Lower lobe of right lung (tissue), 2 donors: ENCODE measurements at places on chromosomes 1 and 21. TPM values are rescaled to one million over a fixed set of nuclear protein-coding genes. Genes with fewer than 3 reads are reported as not detected.

DNA sequence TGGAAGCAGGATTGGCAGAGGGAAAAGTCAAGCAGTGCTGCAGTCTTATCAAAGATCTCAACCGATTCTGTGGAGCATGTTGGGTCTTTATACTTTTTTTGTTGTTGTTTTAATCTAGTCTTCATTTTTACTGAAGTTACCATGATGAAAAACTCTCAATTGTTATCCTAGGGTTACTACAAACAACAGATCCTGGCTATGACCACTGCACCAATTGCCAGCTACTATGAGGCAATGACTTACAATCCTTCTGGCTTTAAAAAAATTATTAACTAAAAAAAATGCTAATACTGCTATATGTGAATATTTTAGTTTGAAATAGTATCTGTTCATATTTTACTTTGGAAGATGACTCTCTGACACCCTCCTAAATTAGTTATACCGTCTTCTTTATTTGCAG, 145.9 kb downstream of the CNIH3 start:
- no peak for DNase-seq

DNA sequence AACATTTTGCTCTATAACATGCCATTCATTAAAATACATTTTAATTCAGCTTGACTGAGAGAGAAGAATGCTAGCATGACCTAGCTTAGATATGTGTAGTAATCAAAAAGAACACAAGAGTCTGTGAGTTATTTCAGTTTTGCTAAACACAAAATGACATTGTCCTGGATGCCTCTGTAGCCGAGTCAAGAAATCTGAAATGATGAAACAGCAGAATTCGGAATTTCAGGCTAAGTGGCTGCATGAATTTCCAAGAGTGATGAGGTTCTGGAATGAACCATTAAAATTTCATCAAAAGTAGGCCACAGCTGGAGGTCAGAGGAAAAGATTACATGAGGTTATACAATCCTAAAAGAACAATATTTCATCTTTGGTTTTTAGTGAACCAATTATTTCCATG, 79.1 kb upstream of the CXADR start:
- no peak for DNase-seq

GRCh38 chr1:42504535-42505128, 41.5 kb downstream of the CCDC30 start:
- no peak for DNase-seq

GRCh38 chr1:32962248-32962896, 2.2 kb downstream of the RNF19B start:
- no peak for DNase-seq

DNA sequence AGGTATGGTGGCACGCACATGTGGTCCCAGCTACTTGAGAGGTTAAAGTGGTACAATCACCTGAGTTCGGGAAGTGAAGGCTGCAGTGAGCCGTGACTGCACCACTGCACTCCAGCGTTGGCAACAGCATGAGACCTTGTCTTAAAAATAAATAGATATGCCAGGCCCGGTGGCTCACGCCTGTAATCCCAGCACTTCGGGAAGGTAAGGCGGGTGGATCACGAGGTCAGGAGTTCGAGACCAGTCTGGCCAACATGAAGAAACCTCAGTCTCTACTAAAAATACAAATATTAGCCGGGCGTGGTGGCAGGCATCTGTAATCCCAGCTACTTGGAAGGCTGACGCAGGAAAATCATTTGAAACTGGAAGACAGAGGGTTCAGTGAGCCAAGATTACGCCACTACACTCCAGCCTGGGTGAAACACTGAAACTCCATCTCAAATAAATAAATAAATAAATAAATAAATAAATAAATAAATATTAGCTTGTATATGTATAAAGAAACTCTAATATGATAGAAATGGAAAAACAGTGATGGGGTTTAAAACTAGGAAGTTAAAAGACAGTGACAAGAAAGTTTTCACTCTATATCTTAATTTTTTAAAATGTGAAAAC, 18.8 kb downstream of the GATAD2B start:
- no peak for DNase-seq

DNA sequence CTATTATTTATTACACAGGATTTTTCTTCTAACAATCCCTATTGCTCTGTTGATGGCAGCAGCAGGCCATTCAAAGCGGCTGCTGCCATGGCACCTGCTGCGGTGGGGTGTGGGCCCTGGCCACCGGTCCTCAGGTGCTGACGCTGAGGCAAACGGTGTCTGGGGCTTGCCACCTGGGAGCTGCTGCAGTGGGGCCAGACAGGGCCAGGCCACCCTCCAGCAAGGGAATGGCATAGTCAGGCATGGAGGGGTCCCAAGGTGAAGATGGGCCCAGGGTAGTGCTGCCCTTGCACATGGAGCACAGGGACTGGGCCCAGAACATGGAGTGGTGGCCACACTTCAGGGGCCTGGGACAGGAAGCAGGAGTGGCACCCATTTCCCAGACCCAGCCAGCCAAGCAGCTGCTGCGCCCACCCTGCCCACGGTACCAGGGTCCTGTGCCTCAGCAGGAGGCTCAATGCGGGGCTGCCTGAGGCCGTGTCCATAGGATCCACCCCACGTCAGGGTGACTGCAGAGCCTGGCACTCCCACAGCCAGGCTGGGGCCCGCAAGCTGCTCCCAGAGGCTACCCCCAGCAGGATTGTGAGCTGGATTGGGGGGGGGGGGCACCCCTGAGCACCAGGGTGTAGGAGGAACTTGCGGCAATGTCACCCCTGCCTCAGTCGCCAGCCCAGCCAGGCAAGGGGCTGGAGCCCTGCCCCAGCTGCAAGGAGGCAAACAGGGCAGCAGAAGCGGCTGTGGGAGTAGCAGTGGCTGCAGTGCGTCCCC, 53.9 kb upstream of the KRTAP11-1 start:
- DNase-seq = no peak

- DNase-seq = no peak
Measured at GRCh38 chr1:154593390-154593789, 14.6 kb downstream of the ADAR start.

DNA sequence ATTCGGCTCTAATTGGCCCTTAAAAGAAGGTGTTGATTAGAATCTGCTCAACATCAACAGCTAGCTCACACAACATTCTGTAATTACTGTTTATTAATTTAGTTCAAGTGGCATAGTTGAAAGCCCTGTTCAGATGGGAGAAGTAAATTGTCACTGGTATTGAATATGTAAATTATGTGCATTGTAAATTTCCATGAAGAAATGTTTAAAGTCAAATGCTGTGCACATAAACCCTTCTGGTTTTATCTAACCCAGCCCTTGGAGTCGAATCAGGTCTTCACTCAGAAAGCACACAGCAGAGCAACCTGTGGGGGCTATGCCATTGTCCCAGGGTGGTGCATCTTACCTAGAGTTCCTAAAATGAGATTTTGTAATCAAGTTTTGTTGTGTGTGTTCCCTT, 65.4 kb upstream of the LMO4 start:
- DNase-seq = no peak

DNA sequence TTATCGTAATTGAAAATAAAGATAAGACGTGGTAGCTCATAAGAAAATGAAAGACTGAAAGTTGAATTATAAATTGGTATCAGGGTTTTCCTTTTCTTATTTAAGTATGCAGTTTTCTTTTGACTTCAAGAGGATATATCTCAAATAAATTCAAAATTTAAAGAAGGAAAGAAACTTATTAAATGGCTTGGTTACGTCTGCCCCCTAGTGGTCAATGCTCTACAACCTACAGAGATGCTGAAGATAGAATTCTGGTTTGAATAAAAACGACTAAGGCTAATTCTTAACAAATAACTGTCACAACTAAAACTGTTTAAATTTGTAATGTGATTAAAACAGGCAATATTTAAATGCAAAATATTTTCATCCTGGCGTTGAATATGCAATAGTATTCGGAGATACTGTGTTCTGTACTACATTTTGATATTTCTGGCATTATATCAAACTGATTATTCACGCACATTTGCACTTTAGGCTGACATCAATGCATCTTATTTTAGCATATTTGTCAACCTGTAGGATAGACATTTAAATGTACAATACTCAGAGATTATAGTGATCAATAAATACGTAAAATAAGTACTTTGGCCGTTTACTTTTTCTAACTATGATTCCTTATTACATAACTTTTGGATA, 26.8 kb downstream of the IFI44 start:
- DNase-seq = no peak

GRCh38 chr1:54413732-54414131, 7.5 kb upstream of the SSBP3 start:
- no peak for DNase-seq

GRCh38 chr1:46960250-46960649, 19.0 kb upstream of the CYP4A11 start:
- no peak for DNase-seq

GRCh38 chr1:25858494-25858893, 763 bp downstream of the AUNIP start:
- no peak for DNase-seq

DNA sequence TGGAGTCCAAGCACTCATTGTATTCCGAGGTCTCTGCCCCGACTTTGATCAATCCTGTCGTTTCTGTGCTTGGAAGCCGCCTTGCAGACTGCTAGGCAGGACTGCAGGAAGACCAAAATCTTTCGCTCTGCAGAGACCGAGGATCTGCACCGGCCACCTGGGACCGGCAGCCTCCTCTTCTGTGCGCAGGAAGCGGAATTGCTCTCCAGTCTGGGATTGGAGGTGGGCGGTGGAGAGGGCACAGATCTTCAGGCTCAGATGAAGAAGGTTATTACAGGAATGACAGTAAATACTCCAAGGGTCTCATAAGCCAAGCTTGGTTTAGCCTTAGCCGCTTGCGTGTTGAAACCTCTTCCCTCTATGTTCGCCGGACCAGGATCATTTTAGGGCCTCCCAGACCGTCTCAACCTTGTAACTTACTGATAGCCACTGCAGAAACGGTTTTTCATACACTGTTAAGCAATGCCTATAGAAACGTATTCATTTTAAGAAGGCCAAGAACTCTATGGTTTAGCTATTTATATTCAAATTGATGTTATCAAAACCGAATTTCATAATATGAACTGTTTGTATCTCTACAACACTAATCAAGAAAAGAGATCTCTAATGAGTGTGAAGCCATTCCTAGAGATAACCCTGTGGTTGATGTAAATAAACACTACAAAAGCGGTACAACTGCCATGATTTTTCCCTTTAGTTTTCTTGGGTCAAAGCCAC, 1.1 kb downstream of the MIA3 start:
- no peak for DNase-seq

DNA sequence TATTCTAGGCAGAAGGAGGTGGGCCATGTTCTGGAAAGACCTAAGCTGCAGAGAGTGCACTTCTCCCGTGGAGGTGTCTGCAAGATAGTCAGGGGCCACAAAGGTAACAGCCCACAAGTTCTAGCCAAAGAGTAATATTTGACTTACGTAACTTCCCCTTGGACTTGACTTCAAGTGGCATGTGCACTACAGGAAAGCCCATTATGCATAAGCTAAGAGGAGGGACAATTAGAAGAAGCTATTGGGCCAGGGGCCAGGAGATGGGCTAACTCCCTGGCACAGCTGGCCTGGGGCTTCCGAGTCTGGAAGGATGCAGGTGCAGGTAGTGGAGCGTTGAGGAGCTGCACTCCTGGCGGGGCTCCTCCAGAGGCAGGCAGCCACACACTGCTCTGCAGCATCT, 58.3 kb downstream of the ERG start:
- no peak for DNase-seq

DNA sequence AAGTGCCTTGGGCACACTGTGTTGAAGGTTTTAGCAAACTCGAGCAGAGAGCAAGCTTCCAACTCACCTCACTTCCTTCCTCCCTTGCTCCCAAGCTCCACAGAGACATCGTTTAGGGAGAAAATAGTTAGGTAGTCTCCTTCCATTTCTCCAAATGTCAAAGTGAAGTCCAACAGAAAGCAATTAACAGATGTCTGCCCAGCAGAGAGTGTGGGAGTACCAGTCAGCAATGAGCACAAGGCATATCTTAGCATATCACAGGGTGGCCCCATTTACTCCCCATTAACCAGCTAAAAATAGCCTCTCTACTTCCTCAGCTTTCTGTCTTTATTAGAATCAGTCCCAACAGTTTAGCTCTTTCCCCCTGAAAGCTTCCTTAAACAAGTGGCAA, 334.2 kb upstream of the CAMK1G start:
- DNase-seq = no peak

DNA sequence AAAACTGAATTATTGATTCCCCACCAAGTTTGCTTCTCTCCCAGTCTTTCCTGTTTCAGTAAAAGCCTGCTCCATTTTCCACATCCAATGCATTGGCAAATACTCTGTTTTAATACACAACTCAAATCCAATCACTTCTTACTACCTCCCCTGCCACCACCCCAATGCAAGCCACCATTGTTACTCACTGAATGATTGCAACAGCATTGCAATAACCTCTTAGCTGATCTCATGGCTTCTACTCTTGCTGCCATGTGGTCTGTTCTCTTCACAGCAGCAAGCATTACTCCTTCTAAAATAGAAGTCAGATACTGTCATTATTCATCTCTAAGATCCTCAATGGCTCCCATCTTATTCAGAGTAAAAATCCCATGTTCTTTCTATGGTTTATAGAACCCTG, 123.4 kb downstream of the ATP6V1G3 start:
- DNase-seq = no peak

GRCh38 chr1:66478116-66478515, 55.8 kb upstream of the SGIP1 start:
- DNase-seq = no peak

Gene NEK2
- 0.77 TPM for total RNA-seq

Gene AADACL4
- total RNA-seq = not detected

Gene S100A14
- 138 TPM for total RNA-seq

Gene CHD5
- 0.56 TPM for total RNA-seq

Gene RNU1-2
- total RNA-seq = 6,803 TPM

Gene CD244
- total RNA-seq = 4.5 TPM

Gene MRPL39
- 16.9 TPM for total RNA-seq

Gene GJA4
- 16.1 TPM for total RNA-seq

Gene CGN
- total RNA-seq = 52.9 TPM

Gene LRRC71
- 5.3 TPM for total RNA-seq
